ENCODE measurements at places on chromosomes 3 and 15.

- DNase-seq: no peak
Observed at GRCh38 chr3:6540981-6541380, 319.9 kb upstream of the GRM7 start.

DNA sequence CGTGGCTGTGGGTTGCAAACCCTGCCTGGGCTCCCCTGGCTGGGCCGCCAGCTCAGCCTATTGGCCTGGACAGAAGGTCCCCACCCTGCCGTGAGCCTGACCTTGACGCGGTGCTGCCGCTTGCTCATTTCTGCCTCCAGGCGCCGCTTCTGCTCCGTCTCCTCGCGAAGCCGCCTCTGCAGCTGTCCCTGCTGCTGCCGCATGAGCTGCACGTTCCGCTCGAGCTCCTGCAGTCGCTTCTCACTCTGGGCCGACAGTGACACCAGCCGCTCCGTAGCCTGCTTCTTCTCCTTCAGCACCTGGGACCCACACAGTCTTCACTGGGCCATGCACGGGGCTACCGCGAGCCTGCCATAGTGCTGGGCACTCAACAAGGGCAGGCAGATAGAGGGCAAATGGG lies 21.7 kb downstream of the KIF7 start:
- DNase-seq: no peak

DNA sequence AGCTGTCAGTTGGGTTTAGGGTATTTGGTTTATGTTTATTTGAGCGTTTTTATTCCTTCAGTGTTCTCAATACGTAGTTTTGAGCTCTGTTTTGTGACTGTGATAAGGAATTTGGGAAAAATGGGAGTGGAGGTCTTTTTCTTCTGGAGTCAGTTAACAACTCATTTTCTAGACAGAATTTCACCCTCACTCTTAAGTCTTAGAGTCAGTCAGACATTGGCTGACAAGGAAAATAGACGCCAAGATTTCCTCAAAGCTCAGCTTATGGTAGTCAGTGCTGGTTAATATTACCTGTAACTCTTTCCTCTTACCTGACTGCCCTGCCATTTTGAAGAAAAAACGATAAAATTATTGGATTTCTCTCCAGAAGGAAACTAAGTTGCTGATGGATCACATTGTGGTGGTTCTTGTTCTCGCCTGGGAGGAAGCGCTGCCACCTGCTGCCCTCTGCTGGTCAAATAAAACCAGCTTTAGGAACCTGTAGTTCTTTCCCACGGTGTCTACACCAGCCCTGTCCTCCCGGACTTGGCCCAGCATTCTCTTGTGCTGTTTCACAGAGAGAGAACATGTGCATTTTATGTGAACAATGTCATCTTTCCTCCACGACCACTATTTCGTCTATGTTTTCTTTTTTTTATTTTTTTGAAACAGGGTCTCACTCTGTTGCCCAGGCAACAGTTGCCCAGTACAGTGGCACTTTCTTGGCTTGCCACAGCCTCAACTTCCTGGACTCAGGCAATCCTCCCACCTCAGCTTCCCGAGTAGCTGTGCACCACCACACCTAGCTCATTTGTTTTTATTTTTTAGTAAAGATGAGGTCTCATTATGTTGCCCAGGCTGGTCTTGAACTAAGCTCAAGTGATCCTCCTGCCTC lies 41.4 kb upstream of the UMPS start:
- DNase-seq: peak; percentile 66

GRCh38 chr15:48505067-48505466 lies 140.4 kb downstream of the FBN1 start:
- no peak for DNase-seq

GRCh38 chr3:27666272-27666671 lies 55.9 kb downstream of the EOMES start:
- DNase-seq: no peak

GRCh38 chr3:46145147-46145546 lies 63.0 kb downstream of the CCR1 start:
- no peak for DNase-seq

All from RPMI7951 (cell line).